Activated CD4-positive, alpha-beta T cell treated with anti-CD3 and anti-CD28 coated beads, Interleukin-2, amount 50 U/mL, for 24 hours (primary cell): ENCODE measurements at places on chromosomes 16 and 17.

DNA sequence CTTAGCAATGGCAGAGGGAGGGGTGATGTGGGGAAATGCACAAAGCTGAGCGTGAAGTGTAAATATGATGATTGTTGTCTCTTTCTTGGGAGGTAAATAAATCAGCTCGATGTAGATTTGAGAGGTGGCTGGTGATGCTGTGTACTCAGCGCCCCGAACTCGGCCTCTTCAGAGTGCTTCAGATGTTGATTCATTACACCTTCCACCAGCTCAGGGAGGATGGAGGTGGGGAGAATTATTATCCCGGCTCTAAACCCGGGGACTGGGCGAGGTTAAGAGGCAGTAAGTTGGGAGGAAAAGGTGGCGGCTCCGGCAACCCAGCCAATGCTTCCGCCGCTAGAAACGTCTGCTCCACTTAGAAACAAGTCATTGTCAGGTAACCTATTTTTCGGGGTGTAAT, 86.5 kb downstream of the RPA1 start:
- DNase-seq, result no peak

- DNase-seq, result no peak
Measured at GRCh38 chr16:17312094-17312710, 158.6 kb downstream of the XYLT1 start.

- no peak for DNase-seq
Measured at GRCh38 chr16:30654856-30655255, 3.4 kb upstream of the FBRS start.

- DNase-seq, result no peak
Measured at GRCh38 chr17:64418506-64419339, 28.1 kb upstream of the PECAM1 start.

DNA sequence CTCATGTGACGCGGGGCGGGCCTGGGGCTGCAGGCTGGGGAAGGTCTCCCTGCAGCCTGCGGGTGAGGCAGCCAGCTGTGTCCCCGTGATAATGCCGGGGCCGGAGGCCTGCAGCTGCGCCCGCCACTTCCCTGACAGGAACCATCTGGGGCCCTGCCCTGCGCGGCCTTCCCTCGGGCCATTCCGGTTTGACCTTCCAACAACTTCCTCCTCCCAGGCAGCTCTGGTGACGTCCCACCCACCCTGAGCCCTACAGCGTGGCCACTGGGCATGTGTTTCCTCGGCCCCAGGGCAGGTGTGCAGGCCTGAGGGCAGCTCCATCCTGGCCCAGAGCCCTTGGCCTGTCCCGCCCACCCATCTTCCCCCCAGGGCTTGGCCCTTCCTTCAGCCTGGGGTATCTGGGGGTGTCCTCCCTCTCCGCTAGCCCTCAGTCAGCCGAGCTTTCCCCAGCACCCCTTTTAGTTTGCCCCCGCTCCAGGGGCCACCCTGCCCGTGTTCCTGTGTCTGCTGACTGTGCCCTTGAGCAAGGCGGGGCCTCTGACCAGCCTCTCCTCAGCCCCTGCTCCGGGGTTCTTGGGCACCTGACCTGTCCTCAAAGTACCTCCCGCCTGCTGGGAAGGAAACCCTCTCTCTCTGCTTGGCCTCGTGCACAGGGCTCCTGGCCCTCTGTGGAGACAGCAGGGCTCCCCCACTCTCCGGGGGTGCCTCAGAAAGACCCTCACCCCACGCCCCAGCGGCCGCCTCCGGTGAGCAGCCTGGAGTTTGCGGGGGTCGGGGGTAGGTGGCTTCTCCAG, at the start of gene CBFA2T3:
TSS of gene CBFA2T3 (minus strand) at position 190 of the 794 bp plus-strand sequence. CDS start 400 bp downstream, outside the sequence.
- no peak for DNase-seq

- no peak for DNase-seq
Measured at GRCh38 chr16:54140057-54140787, 146.4 kb downstream of the IRX3 start.

DNA sequence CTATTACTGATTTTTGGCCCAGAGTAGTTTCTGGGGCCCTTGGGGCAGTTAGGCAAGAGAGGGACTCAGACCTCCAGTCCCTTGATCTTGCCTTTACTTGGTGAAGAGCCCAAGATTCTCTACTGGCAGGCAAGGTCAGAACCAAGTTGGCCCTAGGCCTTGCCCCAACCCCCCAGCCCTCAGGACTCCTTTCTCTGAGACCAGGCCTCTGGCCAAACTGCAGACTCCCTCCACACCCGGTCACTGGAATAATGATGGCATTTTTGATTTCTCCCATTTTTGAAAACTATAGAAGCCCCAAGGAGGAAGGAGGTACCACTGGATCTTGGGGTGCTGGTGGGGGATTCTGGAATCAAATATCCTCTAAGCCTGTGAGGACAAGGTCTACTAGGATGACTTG, 18.0 kb upstream of the HOXB9 start:
- no peak for DNase-seq
